ENCODE measurements at places on chromosomes 6 and 20.

GRCh38 chr20:61593516-61593915 lies 341.5 kb downstream of the CDH4 start:
- no peak for DNase-seq

DNA sequence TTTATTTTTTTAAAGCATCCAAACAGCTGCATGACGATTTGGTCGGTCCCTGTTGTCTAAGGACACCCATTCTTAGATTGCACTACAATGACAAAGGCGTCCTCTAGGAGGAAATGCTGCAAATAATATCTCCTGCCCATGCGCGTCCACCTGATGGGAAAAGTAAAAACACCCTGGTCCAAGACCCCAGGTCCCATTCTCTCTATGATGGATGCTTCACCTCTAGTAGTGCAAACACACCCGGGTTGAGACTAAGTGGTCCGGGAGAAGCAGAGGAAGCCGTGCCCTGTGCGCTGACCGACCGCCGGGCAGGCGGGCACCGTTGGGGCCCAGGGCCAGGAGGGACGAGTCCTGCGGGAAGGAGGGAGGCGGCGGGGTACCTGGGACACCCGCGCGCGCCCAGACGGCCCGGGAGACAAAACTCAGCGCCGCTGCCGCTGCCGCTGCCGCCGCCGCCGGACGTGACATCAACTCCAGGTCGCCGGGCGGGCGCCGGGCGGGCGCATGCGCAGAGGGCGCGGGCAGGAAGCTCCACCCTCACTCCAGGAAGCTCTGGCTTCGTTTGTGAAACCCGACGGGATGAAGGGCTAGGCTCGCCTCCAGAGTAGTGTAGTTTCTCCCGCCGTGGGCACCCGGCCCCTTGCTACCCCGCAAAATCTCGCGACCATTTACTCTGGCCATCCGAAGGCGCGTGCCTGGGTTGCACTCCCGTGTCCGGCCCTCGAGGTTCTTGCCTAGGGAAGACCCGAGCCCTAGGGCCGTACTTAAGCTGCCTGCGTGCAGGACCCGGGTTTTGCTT lies at the start of gene TBC1D7:
Gene TBC1D7, minus strand, starts transcription at position 462 of the 799 bp plus-strand sequence. CDS start 1,639 bp downstream, outside the sequence.
- peak; percentile 98 for DNase-seq

DNA sequence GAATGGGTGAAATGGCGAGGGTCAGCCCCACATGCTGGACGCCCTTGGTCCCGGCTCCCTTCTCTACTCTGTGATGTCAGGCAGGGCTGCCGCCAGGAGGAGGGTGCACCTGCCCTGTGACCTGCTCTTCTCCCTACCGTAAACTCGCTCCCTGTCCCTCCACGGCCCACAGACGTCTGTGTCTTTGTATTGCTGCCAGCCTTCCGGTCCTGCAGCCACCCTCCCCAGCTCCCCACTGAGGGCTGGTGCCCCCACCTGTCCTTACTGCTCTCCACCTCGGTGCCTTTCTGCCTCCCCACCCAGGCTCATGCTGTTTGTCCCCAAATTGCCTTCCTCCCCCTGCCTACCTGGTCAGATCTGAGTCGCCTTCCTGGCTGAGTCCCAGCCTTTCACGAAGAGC lies 4.1 kb upstream of the CCR6 start:
- no peak for DNase-seq

GRCh38 chr6:44373787-44374186 lies 13.7 kb upstream of the CDC5L start:
- no peak for DNase-seq

- no peak for DNase-seq
Measured at GRCh38 chr20:47327711-47328110, 28.8 kb downstream of the ZMYND8 start.

GRCh38 chr6:44868335-44868668 lies 459.8 kb upstream of the RUNX2 start:
- DNase-seq: no peak

DNA sequence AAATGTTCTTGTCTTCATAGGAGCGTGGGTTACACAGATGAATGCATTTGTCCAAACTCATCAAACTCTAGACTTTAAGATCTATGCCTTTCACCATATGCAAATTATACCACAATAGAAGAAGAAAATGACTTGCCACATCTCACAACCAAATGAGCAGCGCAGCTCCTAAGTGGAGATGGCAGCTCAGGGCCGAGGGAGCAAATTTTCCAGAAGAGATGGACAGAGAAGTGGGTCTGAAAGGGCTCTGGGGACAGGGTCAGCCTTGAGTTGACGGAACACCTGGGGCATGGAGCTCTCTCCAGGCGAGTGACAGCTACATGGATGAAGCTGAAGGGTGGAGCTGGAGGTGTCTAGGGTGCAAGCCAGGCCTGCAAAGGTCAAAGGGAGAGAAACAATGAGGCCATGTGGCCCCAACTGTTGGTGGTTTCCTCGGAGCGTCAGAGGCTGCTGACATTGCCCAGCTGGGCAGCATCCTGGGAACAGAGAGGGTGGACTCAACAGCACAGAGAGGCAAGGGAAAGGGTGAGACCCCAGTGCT lies 228.3 kb downstream of the NRN1 start:
- no peak for DNase-seq

GRCh38 chr6:109172101-109172746 lies 76.9 kb downstream of the CEP57L1 start:
- no peak for DNase-seq

DNA sequence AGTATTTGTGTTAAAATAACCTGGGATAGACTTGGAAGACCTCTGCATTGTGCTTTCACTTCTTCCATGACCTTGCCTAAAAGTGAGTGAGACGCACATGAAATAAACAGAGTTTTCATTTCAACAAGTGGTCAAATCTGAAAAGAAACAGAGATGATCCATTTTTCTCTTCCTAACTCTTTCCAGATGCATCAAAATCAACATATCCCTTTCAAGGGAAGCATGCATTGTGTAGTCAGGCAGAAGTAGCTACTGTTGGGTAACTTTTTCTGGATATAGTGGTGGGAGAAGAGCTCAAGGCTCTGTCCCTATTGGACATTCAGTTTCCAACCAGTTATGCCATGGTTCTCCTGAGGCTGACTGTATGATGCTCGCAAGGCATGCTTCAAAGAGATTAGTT lies 233.0 kb upstream of the JAG1 start:
- DNase-seq: no peak

- DNase-seq: no peak
Measured at GRCh38 chr20:1995531-1996310, 1.9 kb upstream of the PDYN start.

- no peak for DNase-seq
Measured at GRCh38 chr6:54493138-54493537, 184.9 kb downstream of the TINAG start.

DNA sequence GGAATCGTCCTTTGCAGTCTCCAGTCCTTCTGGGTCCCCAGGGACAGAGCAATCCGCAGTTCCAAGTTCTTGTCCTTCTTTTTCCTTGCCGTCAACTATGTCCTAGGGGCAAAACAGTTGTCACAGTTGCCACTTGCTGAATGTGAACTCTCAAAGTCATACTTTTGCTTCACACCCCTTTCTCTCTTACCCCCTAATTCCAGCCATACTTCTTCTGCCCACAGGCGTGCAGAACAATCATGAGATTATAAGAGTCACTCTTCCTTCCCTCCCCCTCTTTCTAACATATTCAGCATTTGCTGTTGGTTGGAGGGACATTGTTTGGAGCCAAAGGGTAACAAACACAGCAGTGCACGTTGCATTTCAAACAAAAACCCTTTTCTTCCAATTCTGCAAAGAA lies 74.4 kb downstream of the BCAS1 start:
- no peak for DNase-seq

DNA sequence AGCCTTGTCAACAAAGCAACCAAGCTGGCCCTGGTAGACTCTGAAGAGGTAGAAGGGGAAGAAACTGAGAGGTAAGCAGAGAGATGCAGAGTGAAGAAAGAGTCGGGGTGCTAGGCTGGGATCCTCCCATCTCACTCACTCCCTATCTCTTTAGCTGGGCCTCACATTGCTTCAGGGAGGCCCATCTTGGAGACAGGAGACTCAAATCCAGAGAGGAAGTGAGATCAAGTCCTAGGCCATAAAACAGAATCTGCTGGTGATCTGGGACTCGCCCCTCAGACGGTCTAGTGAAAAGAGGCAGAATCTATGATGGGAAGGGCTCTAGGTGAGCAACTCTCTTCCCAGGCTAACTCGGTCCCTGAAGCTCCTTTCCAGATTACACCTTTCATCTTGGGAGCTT lies 659 bp upstream of the GUCA1B start:
- DNase-seq: no peak

- peak; percentile 48 for DNase-seq
Measured at GRCh38 chr6:85641897-85642773, 551 bp downstream of the SYNCRIP start.

DNA sequence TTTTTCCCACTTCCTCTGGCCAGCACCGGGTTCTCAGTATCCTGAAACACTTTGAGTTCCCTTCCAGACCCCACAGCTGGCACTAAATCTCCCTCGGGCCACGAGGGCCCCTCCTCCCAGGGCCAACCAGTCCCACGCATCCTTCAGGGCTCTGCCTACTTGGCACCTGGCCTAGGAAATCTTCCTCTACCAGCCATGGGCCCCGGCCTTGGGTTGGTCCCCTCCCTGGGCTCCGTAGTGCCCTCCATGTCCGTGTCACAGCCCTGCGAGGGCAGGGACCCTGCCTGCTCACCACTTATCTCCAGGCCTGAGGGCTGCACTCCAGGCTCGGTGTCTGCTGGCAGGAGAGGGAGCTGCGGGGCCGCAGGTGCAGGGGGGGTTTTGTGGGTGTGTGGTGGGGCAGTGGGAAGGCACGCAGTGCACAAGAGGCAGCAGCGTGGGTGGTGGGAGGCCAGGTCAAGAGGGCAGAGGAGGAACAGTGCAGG lies 48.8 kb upstream of the CDH22 start:
- DNase-seq: no peak

DNA sequence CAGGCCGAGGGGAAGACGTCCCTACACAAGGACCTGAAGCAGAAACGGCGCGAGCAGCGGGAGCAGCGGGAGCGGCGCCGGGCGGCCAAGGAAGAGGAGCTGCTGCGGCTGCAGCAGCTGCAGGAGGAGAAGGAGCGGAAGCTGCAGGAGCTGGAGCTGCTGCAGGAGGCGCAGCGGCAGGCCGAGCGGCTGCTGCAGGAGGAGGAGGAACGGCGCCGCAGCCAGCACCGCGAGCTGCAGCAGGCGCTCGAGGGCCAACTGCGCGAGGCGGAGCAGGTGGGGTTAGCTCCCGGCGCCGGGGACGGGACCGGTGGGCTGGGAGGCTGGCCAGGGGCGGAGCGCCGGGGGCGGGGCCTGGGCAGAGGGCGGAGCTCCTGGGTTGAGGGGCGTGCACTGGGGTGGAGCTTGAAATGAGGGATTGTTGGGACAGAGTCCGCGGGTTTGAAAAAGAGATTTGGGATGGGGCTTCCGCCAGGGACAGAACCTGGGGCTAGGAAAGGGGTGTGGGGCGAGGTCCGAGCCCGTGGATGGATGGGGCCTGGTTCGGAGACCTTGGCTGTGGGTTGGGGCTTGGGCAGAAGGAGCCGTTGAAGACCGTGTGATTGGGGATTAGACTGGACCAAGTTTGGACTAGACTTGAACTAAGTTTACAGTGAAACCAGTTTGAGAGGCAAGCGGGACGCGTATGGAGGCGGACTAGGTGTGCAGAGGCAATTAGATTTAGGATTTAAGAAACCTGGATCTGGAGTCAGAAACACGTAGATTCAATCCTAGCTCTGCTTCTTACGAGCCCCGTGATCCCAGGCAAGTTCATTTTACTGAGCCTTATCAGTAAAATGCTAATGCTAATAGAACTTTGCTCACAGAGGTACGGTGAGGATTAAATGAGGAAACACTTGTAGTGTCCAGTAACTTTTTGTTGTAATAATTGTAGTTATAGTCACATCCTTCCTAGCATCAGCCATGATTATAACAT lies 20.9 kb downstream of the DEF6 start:
- DNase-seq: peak; percentile 95

DNA sequence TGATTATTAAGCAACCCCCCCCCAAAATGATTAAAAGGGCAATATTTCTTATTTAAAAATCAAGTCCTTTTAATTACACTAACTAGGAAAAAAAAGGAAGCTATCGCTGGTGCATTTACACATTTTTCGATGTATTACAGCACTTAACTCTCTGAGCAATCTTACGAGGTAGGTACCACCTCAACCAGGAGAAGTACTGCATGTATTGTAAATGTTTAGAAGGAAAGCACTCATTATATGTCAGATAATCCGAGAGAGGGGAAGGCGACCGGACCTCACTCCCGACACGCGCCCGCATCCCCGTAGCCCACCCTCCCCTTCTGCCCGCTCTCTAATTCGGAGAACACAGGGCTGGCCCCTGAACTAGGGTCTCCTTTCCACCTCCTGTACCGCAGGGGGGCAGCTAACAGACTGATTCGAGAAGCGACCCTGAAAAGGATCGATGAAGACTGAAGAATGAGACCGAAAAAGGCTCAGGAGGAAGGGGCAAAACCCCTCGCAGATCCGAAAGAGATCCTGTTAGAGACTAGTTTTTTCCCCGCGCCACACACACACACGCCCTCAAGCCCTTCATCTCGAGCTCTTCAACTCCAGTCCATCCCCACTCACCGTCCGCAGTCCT lies 337 bp downstream of the ESF1 start:
- DNase-seq: no peak

DNA sequence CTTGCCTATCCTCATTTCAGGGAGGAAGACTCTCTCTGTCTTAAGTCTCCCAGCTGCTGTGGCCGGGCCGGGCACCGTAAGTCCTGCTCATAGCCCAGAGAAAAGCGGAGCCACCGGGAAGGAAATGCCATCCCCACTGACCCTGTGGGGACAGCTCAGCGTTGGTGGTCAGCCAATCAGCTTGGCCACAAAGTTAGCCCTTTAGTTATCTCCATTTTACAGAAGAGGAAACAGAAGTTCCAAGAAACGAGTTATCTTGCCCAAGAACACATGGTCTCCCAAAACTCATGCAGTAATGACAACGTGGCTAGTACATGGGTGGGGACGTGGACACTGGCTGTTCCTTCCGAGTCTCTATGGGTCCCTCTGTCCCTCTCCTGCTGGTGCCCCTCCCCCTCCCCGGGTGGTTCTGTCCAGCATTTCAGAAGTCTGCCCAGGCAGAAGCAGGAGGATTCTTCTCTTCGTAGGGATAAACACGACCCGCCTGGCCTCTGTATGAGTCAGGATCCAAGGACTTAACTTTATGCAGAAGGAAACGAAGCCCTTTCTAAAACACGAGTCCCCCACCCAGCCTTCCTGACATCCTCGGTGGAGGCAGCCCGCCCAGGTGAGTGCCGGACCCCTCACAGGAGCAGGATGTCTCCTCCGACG lies 273.8 kb downstream of the CDH4 start:
- no peak for DNase-seq

GRCh38 chr6:170134031-170134470 lies 156.8 kb downstream of the DLL1 start:
- DNase-seq: peak; percentile 70

DNA sequence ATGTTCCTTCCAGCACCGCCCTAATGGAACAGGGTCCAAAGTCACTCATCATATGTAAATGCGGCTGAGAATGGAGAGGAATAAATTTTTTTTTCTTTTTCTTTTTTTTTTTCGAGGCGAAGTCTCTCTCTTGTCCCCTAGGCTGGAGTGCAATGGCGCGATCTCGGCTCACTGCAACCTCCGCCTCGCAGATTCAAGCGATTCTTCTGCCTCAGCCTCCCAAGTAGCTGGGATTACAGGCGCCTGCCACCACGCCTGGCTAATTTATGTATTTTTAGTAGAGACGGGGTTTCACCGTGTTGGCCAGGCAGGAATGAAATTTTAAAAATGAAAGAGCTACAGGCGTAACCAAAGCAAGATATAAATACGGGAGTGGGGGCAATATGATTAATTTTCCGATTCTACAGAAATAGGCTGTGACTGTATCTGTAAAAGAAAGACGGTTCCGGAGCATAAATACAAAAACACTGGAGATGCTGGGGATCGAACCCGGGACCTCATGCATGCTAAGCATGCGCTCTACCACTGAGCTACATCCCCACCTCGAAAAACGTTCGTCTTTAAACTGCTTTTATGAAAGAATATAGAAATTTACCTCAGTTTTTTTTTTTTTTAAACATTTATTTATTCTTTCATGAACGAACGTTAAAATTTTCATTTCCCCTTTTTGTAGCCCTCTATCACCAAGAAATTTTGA lies 132.2 kb downstream of the GPX5 start:
- DNase-seq: peak; percentile 78
